ENCODE measurements at places on chromosomes 5 and 9.

DNA sequence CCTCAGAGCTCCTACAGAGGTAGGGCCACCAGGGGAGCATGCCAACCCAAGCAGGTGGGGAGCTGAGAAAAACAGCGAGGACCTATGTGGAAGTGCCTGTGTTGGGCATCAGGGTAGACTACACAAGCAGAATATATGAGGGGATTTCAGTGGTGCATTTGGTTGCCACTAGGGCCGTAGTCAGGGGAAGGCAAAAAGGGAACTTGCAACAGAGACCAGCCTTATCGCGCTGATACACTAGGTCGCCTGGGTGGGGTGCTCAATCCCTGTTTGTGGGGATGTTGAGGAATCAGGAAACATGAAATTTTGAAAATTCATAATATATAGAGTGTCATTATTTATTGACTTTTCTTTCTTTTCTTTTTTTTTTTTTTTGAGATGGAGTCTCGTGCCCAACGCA is 370.9 kb upstream of the PRR16 start:
- no peak for DNase-seq

DNA sequence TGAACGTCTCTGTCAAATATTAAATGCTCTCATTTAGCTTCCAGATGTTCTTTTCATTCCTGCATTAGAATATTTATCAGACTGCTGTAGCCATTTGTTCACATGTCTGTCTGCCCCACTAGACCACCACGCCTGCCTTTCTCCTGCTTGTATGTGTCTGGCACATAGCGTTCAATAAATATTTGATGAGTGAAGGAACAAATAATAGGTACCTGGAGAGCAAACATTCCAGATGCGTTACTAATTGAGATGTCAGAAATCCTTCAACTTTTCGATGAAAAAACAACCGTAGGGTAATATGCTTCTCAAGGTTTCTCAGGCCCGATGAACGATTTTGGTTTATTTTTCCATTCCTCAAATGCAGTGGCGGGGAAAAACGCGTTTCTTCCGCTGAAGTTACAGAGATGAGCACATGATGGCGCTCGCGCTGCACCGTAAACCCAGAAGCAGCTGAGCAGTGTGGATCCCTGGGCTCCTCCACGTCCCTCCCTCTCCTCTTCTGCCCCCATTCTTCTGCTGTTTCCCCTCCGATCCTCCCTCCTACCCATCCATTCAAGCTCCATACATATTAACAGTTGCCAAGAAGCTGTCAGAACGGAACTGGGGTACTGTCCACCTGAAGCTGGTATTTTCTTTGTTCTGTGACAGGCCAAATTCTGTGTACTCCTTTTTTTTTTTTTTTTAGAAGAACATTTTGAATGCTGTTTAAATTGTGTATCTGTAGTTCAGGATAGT is 245.4 kb downstream of the MPDZ start:
- peak; percentile 29 for DNase-seq

DNA sequence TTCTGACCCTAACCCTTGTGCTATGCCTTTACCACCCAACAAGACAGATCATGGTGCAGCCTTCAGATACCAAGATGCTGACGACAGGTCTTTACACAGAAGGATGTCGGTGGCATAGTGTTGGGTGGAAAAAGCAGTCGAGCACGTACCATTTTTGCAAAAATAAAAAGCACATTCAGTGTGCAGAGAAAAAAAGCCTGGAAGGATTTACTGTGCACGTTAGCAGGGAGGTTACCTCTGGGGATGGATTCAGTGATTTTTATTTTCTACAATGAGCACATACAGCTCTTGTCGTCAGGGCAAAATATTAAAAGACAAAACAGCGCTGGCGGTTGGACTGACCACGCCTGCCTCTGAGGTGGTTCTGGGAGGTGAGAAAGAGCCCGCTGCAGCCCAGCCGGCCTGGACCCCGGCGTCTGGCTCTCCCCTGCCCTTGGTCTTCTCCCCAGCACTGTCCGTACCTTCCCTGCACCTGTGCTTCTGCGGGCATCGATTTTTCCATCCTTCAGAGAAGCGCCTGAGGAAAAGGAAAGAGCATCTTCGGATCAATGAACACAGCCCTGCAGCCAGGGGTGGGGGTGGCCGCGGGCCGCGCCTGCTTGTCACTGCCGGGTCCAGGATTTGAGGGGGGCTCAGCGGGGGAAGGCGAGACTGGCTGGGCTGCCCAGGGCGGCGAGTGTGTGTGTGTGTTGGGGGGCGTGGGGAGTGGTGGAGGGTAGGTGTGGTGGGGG is 200.0 kb upstream of the IER5L start:
- DNase-seq = no peak

- DNase-seq = peak; percentile 31
These were observed 4.8 kb upstream of the ZNF366 start for GRCh38 chr5:72511774-72512592.

- DNase-seq = no peak
These were observed 26.9 kb upstream of the SYK start for GRCh38 chr9:90774682-90775081.

- DNase-seq = no peak
These were observed 18.2 kb upstream of the MLANA start for GRCh38 chr9:5872511-5872910.
